ENCODE measurements at places on chromosomes 11 and 22.
A peak's percentile ranks its signal among the peaks of the same experiment; 100 is the strongest.

- no peak for DNase-seq
Measured at GRCh38 chr11:92523611-92524010, 299.0 kb downstream of the FAT3 start.

- DNase-seq: no peak
Measured at GRCh38 chr11:62459080-62459479, 40.2 kb downstream of the SCGB1A1 start.

DNA sequence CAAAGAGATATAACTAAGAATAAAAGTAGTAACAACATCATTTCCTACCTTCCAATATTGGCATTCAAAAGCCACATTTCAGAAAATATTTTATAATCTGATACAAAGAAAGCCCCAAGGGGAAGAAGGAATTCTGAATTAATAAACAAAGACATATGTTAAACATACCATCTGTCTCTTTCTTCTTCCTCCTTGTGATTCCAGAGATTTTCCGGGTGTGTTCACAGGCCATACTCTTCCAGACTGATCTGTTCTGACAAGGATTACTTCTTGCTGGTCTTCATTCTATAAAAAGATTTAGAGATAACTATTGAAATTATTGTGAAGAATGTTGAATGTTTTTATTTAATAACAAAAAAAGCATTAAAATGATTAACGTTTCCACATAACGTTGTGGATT, 65.0 kb downstream of the CWF19L2 start:
- no peak for DNase-seq

- DNase-seq: peak; percentile 37
Measured at GRCh38 chr11:16607675-16608644, 130.5 kb upstream of the C11orf58 start.

DNA sequence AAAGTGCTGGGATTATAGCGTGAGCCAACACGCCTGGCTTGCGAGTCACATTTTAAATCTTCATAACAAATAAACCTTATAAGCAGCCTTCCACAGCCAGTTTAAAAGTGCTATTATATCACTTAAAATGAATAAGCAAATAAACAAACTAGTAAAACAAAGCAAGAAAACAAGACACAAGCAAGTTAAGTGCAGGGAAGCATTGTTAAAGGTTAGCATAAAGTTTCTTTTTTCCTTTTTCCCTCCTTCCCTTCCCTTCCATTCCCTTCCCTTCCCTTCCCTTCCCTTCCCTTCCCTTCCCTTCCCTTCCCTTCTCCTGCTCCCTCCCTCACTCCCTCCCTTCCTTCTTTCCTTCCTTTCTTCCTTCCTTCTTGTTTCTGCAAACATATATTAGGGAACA, 278.7 kb downstream of the OPCML start:
- DNase-seq: no peak
